ENCODE measurements at places on chromosomes 4 and X.

DNA sequence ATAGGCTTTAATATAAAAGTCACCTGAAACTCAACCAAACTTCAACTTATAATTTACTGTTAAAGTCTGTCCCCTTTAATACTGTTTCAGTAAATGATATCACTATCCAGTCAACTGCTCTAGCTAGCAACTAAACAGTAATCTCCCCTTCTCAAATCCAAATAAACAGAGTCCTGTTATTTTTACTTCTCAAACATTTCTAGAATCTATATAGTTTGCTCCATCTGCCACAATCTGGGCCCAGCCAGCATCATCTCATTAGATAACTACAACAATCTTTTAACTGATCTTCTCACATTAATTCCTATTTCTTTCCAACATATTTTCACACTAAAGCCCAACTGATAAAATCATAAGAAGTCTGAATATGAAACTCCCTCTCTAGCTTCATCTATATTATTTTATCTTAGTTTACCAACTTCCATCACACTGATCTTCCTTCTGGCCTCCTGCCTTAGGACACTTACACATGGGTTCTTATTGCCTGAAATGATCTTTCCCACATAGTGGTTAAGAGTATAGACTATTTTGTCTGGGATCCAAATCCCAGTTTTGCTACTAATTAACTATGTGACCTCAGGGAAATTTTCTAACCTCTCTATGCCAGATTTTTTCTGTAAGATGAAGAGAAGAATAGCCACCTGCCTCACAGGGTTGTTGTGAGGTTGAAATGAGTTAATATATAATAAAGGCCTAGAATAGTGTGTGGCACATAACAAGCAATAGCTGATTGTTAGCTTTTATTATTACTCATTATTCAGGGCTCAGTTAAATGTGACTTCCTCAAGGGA lies 18.6 kb downstream of the TBCK start:
- DNase-seq = no peak

DNA sequence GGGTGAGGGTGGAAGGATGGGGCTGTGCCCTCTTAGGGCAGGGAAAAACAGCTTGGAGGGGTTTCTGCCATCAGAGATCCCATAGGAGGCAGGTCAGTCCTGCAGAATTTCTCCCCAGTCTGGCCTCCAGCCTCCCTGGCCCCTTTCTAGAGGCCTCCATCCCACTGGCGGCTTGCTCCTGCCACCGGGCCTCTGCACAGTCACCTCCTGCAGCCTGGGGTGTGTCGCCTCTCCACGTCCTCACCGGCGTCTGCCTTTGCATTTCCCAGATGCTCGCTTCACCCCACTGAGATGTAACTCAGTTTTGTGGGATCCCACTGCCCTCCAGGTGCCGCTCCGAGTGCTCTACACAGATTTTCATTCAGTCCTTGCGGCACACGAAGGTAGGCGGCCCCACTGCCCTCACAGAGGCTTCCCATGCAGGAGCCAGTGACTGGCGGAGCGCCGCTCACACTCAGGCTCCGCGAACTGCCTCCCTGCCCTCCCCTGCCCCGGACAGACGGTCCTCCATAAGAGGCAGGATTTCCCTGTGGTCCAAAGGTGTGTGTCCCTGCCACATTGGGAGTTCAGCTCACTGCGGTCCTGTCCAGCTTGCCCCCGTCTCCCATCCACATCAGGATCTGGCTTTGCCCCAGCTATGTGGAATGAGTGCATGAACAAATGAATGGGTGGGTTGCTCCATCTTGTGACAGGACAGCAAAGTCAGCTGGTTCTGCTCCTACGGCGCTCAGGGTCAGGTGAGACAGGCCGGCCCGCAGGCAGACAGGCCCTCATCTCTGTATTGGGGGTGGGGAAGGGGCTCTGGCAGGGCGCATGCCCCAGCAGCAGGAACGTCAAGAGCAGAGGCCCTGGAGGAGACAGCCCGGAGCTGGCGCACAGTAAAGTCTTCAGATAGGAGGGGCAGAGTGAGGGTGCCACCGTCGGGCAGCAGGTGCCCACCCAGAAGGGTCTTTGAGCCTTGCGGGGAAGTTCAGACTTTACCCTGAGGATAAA lies 2.7 kb upstream of the TMEM271 start:
- no peak for DNase-seq

GRCh38 chr4:139522457-139522856 lies 33.6 kb downstream of the SETD7 start:
- DNase-seq = no peak

GRCh38 chr4:158161551-158162354 lies 11.1 kb downstream of the GASK1B start:
- no peak for DNase-seq

GRCh38 chrX:42752730-42753129 lies 25.2 kb downstream of the PPP1R2C start:
- no peak for DNase-seq

DNA sequence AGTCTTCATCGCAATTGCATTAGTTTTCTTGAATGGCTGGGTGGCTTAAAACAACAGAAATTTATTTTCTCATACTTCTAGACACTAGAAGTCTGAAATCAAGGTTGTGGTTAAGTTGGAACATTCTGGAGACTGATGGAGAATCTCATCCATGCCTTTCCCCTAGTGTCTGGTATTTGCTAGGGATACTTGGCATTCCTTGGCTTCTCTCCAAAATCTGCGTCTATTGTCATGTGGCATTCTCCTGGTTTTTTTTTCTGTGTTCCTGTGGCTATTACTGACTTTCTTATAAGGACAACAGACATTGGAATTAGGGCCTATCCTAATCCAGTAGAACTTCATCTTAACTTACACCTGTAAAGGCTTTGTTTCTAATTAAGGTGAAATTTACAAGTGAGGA lies 272.8 kb upstream of the EPHA5 start:
- DNase-seq = no peak

- DNase-seq = no peak
Observed at GRCh38 chr4:182812916-182813315, 104.3 kb downstream of the DCTD start.

Data from stimulated activated CD8-positive, alpha-beta memory T cell treated with anti-CD3 and anti-CD28 coated beads, Interleukin-4, amount 100 ng/mL, for 1 hour (primary cell).